ENCODE measurements at places on chromosomes 7 and 10.

- no peak for DNase-seq
Observed at GRCh38 chr10:21926949-21927348, 76.6 kb downstream of the DNAJC1 start.

DNA sequence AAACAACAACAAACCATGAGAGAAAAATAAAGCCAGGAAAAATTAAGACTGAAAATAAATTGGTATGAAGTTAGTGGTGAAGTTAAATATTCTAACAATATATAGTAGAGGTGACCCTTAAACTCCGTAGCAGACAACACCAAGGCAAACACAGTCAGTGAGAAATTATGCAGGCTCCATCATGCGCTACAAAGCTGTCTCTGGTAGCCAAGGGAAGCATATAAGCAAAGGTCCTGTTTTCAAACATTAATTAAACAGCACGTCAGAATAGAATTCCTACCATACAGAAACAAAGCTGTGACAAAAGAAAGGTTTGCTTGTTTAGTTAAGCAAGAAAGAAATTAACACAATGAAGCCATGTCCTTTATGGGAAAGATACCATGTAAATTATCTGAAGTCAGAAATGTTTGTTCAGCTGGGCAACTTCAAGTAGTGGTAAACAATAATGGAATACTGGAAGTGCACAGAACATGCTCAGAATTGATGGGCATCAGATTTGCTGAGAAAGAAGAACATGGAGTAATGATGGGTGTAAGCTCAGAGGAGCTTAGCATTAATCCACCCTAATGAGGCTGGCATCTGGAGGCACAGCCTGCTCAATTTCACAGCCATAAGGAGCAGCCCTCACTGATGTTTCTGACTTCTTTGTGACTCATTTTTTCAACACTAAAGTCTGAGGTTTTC, 75.7 kb downstream of the IGF2BP3 start:
- DNase-seq: peak; percentile 97

DNA sequence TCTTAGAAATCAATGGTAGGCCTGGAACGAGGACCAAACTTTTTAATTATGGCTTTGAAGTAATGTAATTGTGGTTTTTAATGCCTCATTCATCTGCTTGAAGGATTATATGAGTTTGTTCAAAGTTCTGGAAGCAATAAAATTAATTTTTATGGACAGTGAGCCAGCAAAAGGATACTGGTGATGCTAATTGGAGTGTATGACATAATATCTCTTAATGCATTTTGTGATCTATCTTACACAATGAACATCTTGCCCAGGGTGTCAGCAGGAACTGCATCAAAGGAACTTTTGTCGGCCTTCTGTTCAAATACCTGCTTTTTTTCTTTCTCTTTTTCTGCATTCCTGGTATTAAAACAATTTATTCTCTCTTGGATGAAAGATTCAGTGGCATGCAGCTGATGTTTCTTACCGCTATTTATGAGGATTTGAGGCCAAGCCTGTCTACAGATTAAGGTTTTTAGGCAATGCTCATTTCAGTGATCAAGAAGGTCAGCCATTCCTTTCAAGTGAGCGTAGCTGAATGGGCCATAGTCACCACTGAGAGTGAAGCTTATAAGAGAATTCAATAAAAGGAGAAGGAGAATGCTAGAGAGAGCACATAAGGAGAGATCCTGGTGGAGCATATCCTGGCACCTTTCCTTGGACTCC, 974.8 kb downstream of the SORCS3 start:
- no peak for DNase-seq

DNA sequence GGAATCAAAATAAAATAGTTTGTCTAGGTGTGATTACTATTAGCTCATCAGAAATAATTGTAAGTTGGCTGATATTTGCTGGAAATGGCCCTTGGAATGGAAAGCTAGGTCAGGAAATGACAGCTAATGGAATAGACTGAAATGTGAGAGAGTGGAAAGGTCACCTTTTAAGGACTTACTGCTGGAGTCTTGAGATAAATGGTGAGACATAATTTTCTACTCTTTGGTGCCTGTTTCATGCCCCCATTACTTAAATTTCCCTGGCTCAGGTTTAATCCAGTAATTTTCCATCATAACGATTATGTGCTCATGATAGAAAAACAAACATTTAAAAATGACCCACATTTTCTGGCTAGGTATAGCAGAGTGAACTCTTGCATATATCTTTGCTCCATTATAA, 123.6 kb downstream of the ADAM22 start:
- no peak for DNase-seq

- DNase-seq: no peak
Observed at GRCh38 chr7:147579148-147579547, 1011.4 kb upstream of the C7orf33 start.

GRCh38 chr7:15407910-15408309, 153.9 kb downstream of the AGMO start:
- DNase-seq: no peak

DNA sequence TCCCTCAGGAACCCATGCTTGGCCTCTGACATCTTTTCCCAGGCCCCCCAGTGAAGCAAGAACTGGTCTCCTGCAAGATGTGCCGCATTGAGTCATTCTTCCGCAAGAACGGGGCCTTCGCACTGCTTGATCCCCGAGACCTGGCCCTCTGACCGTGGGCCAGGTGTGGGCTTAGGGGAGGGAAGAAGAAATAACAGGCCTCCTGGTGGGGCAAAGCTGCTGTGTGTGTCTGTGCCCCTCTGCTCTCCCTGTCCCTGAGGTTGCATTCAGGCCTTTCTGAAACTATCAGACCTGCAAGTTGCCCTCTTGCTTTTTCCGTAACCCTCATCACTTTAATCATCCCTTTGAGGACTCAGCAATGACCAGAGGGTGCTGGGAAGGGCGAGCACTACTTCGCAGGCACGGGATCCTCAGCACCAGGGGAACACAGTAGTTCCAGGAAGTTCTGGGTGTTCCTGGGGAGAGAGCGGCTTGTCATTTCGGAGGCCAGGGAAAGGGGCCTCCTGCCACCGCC, 6.0 kb downstream of the ATP6V1F start:
- no peak for DNase-seq

DNA sequence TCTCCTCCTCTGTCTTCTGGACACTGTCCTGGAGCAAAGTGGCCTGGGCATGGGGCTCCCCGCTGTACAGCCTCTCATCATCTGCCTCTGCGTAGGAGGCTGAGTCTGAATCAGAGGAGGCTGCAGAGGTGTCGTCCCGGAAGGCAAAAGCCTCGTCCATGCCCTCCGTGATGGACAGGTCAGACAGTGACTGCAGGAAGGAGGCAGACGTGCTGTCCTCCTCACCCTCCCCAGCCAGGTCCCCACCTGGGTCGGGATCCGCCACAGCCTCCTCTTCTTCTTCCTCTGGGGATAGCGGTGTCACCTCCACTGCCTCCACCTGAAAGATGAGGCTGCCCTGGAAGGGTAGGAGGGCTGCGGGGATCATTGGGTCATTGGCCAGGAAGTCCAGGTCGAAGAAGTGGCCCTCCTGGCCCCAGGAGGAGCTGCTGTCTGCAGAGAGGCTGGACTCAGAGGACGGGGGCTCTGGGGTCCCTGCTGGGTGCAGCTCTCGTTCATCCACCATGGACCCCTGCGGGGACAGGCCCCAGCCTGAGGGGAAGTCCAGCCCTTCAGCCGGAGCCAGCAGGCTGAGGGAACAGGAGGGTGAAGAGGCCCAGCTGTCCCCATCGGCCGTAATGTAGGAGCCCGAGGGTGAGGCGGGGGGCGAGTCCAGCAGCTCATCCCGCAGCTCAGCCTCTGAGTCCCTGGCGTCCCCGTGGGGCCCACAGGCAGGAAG, 3.7 kb downstream of the NACAD start:
- DNase-seq: no peak

DNA sequence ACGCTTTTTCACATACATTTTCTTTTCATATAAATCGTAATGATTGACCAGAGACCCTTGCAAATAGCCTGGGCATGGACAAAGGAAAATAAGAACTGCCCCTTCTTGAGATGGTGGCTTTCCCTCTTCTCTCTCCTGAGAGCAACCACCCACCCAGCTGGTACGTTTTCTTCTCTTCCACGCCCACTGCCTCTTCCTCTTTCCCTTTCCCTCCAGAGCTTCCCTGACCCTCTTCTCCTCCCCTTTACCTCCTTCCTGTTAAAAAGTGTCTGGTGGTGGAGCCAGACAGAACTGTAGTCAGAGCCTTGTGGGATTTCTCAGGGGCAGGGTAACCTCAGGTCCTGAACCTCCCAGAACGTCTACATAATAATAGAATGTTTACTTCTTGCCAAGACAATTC, 23.2 kb downstream of the GPR141 start:
- no peak for DNase-seq

DNA sequence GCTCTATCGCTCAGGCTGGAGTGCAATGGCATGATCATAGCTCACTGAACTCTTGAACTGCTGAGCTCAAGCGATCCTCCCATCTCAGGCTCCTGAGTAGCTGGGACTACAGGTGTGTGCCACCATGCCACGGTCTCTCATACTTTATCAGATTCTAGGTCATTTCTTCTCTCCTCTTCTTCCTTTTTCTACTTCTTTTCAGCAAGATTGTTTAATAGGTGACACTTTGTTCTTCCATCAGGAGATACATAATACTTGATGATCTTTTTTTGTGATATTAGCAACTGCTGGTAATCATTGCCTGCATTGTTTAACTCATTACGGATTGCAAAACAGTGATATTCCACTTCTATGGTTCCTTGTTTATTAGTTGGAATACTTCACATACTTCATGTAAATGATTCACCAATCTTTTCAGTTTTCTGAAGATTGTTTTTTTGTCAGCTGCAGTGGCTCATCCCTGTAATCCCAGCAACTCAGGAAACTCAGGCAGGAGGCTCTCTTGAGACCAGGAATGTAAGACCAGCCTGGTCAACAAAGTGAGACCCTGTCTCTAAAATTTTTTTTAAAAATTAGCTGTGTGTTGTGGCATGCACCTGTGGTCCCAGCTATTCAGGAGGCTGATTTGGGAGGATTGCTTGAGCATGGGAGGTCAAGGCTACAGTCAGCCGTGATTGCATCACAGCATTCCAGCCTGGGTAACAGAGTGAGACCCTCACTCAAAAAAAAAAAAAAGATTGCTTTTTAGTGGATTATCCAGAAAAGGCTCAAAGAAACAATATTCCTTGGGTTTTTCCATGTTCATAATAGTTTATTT, 36.2 kb upstream of the CHST3 start:
- DNase-seq: no peak

DNA sequence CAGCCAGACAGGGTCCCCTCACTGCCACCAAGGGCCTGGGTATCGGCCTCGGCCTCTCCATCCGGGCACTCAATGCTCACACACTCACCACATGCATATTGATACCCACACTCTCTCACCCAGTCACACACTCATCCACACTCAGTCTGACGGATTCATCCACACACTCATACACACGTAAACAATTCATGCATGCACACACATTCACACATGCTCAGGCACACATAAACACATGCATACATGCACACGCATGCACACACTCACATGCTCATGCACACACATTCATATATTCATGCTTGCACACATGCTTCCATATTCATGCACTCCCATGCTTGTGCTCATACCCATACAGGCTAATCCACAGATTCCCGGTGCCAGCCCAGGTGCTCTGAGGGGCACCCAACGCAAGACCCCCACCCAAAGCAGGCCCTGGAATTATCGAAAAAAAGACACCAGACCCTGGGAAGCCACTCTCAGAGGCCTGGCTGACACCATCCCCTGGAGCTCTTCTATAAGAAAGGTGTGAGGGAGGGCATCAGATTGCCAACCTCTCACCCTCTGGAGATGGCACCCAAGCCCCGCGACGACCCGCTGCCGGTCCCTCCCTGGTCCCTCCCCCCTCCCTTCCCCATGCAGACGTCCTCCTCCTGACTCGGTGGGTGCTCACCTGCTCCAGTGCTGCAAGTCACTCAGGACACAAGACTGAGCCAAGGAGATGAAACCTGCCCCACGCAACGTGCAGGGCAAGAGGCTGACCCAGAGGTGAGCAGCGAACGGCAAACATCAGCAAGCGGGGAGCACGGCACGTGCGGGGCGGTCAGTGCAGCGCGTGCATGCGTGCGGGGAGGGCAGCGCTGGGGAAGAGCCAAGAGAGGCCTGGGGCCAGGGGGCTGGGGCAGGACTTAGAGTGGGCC, 15.2 kb downstream of the STK32C start:
- DNase-seq: no peak

- no peak for DNase-seq
Observed at GRCh38 chr7:64992971-64993370, 2.1 kb upstream of the ZNF117 start.

DNA sequence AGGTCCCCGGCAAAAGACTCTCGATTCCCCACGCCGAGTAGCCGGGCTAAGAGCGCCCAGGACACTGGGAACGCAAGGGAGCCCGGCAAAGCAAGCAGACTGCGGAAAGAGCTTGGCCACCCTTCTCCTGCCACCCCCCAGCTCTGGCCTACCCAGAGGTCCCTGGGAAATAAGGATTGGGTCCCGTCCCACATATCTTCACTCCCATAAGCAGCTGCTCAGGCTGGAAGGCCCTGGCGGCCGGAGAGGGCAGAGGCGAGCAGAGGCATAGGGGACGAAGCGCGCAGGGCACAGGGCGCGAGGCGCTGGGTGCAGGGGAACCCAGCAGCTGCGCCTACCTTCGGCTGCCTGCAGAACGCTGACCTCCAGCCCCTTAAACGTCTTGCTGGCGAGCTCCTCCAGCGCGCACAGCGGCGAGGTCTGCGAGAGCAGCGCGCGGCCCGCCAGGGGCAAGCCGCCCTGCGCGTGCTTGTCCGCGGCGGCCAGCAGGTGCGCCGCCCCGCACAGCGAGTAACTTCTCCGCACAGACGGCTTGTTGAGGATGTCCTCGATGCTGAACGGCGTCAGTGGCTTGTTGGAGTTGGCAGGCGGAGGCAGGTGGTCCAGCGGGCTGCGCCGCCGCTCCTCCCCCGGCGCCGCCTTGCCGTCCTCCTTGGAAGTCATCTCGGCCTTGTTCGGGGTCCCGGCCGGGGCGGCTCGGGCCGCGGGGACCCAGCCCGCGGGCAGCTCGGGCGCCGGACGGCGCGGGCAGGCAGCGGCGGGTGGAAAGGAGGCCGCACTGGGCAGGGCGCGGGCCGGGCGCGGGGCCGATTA, 904 bp downstream of the LBX1 start:
- no peak for DNase-seq

- DNase-seq: peak; percentile 86
Observed at GRCh38 chr7:27739301-27739908, 557 bp upstream of the TAX1BP1 start.

DNA sequence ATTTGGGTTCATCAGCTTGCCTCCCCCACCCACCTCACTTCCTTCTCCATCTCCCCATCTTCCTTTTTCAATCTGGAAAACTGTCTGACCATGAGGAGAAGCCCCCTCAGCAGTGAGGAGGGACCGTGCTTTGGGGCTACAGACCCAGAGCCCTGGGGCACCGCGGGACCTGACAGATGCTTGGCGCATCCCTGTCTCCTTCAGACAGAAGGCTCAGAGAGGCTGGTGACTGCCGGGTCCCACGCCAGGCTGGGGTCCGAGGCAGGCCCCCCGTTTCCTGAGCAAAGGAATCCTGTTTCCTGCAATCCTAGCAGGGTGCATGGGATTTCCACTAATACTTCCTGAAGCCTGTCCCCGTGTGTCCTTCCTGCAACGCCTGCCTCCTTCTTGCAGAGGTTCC, 147.0 kb downstream of the FANK1 start:
- DNase-seq: no peak
